ENCODE measurements at places on chromosomes 13 and 19.

DNA sequence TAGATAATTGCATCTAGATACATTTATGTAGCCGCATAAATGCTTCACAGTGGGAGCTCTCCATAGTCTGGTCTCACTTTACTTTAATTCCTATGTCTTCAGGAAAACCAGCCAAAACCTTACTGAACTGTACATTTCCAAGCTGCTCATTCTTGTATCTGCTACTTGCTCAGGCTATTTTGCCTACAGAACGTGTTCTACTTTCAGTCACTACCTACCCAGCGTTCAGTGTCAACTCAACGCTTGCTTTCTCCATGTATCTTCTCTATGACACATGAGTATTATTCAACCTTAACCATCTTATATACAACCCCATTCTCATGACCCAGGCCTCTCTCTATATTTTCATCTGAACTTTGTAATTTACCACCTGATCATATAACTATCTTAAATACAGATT, 101.9 kb downstream of the KLF12 start:
- no peak for DNase-seq

- DNase-seq: no peak
These were observed 13.4 kb downstream of the TECR start for GRCh38 chr19:14542711-14543328.

- DNase-seq: peak; percentile 12
These were observed 42.5 kb downstream of the DNM2 start for GRCh38 chr19:10760273-10760944.

GRCh38 chr13:48532256-48532505, 699 bp downstream of the RCBTB2 start:
- no peak for DNase-seq

DNA sequence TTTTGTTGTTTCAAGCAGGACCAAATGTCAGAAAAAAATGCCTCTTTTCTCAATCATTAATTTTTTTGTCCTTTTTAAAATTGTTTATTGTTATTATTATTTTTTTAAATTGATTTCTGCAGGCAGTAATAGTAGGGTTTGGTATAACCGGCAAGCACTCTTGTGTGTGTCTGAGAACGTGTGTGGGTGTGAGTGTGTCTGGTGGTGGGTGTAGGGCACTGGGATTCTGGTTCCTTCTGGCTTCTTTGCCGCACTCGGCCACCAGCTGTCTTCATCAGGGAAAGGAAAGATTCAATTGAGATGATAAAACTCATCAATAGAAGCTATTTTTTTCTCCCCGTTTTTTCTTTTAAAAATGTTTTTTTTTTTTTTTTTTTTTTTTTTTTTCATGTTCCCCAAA, 56.4 kb downstream of the IER2 start:
- no peak for DNase-seq

GRCh38 chr19:4291184-4291732, 10.9 kb downstream of the TMIGD2 start:
- DNase-seq: no peak

DNA sequence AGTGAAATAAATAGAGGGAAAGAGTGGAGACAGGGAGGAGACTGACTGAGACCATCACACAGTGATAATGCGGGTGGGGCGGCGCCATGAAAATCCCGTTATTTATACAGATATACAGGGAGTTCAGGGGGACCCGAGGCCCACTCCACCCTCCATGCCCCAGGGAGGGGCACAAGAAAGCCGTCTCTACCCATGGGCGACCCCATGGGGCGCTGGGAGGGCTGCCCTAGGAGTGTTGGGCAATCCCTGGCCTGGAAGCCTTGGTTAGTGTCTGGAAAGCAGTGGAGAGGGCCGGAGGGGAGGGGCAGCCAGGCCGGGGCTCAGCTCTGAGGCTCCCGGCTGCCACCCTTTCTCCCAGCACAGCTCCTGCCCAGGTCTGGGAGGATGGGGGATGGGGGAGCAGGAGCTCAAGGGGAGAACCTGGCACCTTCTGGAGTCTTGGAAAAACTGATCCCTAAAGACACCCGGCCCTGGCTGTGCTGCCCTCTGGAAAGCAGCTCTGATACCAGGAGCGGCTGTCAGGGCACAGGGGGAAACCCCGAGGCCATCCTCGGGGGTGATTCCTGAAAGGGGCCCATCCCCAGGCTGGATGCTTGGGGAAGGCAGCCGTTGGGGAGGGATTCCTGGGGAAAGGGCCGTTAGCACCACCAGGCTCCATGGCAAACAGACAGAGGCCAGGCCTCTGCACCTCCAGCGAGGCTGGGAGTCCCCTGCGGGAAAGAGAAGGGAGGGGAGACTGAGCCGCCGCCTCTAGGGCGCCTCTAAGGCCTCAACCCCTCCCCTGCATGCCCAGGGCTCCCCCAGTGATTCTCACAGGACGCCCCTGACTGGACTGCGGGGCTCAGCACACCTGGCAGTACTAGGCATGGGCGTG, 3.0 kb upstream of the PRKD2 start:
- DNase-seq: no peak

GRCh38 chr19:35921012-35921411, 12.9 kb upstream of the TYROBP start:
- DNase-seq: no peak

DNA sequence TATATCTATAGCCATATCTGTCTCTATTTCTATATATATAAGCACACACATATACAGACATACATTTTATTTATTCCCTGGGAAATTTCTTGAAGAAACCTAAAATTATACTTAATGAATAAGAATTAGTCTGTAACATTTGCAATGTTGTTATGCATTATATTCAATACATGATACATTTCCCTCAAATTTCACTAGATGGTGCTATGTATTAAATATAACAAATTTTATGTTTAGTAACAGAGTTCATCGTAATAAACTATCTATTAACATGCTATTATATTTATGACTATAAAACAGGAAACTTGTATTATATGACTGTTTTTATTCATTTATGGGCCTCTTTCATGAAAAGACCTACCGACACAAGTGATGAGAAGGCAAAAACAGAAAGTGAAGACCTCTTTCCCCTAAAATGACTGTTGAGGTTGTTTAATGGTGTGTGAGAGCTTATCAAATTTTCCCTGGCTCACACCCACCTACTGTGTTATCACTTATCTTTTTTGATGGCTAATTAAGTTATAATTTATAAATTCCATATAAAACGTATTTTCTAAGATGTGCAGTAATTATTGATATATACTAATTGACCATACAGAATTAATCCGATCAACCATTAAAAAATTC, 881.9 kb downstream of the SLITRK6 start:
- DNase-seq: no peak

- DNase-seq: no peak
These were observed 2.5 kb upstream of the UBE2M start for GRCh38 chr19:58560921-58561320.

- DNase-seq: no peak
These were observed 3.0 kb downstream of the ATP1A3 start for GRCh38 chr19:41991025-41991424.

GRCh38 chr13:94666065-94666464, 46.3 kb downstream of the SOX21 start:
- no peak for DNase-seq

DNA sequence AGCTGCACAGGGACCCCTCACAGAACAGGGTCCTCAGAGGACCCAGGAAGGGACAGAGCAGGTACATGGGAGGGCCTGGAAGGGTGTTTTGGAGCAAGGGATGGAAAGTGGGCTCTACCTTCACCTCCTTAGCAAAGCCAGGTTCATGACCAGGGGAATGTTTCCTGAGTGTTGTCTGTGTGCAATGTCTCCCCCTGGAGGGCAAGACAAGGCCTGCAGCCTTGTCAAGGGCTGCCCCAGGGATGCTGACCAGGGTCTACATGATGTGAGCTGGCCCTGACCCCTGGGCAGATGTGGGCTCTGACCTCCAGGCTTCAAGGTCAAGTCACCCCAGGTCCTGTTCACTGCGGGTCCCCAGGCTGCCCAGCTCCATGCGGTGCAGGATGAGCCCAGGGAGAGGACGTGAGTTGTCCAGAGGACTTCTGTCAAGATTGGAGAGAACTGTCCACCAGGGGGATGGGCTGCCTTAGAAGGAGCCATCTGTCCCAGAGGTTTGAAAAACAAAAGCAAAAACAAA, 1.0 kb upstream of the CEACAM1 start:
- peak; percentile 38 for DNase-seq

- no peak for DNase-seq
These were observed 1171.3 kb downstream of the EFNB2 start for GRCh38 chr13:105364191-105364590.

DNA sequence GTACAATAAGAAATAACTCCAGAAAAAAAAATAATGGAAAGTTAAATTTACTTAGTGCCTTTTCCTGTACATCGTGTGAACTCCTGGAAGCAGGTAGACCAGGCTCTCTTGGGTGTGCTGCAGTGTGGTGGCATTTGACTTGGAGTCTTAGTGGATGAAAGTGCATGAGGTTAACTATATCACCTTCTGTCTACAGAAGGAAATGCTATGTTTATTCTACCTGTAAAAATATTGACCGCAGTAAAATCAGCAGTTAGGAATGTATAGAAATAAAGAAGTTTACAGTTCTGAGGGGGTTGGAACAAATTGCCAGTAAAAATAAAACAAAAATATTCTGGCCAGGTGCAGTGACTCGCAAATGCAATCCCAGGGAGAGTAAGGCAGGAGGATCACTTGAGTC, 722.1 kb downstream of the LIG4 start:
- no peak for DNase-seq

- no peak for DNase-seq
These were observed 4.3 kb upstream of the IFNL2 start for GRCh38 chr19:39263912-39264305.

- DNase-seq: no peak
These were observed 306.4 kb downstream of the KLF5 start for GRCh38 chr13:73365252-73365651.

DNA sequence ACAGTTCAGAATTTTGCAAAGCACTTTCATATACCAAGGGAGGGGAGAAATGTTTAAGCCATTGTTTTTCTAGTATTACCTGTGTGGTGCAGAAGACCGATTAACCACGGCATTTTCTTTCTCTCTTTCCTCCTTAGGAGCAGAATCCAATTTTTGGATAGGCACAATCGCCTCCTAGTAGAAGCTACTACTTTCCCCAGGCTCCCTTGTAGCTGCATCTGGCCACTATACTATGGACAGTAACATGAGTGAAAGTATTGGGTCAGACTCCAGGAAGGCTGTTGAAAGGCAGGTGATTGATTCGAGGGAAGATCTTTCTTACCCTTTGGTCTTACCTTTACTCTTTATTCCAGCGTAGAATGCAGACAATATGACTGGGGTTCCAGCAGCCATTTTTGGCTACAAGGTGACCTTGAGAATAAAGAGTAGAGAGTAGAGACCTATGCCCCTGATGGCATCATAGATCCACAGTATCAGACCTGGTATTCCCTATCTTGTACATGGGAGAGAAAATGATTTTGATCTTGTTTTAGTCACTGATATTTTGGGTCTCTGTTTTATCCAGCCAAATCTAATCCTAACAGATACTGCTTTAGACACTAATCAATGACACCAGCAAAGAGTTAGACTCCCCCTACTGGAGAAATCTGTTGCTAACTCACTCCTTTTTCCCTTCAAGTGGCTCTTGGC, 77.0 kb downstream of the LRRC63 start:
- DNase-seq: no peak

DNA sequence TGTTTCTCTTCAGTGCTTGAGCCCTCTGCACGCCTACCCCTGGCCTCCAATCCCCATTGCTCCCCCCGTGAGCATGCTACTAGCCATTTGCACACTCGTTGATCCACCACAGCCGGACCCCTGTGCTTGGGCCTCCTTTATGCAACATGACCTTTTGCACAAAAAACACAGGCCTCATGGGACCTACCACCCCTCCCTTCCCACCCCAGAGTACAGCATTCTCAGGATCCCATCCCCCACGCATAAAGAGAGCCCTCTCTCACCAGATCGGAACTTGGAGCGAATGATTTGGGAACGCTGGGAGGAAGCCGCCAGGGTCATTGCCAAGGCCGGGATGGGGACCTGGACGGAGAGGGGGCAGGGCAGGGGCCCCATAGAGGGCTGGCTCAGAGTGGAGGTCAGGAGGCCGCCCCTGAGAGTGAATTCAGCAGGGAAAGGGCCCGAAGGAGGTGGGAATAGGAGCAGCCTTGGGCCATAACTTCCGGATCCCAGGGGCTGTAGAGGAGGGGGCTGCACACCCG, 754 bp downstream of the MAMSTR start:
- no peak for DNase-seq

DNA sequence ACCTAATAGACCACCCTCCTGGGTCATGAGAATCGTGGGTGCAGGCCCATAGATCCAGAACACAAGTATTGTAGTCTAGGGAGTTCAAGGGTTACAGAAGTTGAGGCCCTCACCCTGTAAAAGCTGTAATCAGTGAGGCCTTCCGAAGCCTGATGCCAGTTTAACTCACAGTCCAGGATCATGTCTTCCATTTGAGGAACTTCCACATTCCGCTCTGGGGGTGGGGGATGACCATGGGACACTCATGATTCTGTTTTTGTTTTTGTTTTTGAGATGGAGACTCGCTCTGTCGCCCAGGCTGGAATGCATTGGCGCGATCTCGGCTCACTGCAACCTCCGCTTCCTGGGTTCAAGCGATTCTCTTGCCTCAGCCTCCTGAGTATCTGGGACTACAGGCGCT, 1.7 kb upstream of the RASIP1 start:
- DNase-seq: no peak

GRCh38 chr13:78562237-78562889, 41.0 kb downstream of the POU4F1 start:
- DNase-seq: no peak

DNA sequence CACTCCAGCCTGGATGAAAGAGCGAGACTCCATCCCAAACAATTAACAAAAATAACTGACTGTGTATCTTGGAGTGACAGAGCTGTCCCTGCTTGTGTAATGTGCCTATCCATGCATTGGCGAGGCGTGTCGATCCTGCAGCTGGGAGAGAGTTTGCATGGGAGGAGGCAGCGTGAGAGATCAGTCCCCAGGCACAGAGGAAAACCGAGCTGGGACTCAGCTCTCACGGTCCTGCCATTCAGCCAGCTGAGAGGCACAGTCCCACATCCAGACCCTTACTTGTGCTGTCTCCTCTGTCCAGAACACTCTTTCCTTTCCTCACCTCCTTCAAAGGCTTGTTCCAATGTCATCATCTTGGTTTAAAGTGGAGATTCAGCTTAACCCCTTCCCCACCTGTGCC, 11.9 kb upstream of the SULT2B1 start:
- no peak for DNase-seq

DNA sequence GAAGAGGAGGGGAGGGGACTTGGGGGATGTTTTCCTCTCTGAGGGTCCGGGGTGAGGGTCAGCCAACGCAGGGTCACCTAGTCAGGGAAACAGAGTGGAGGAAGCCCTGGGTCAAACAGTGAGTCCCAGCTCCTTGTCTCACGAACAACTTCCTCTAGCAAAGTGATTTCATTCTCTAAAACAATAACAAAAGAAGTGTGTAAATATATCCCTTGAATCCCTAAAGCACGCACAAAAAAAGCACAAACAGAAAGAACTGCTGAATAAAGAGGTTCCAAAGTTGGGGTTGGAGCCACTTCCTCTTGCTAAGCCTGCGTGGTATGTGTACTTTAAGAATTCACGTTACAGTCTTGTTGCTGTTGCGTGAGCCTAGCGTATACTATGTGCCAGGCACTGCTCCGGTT, 1.5 kb upstream of the C5AR2 start:
- DNase-seq: no peak

DNA sequence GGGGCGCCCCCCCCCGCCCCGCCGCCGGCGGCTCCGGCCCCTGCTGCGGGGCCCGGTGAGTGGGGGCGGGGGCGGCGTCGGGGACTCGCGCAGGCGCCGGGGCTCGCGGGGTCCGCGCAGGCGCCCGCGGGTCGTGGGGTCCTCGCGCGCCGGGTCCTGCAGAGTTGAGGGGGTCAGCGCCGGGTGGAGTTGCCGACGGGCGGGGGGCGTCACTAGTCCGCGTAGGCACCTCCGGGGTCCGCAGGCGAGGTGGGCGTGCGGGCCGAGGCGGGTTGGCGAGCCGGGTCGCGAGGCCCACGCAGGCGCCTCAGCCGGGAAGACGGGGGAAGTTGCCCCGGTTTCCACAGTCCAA, 365 bp downstream of the PPP6R1 start:
- peak; percentile 34 for DNase-seq
